ENCODE measurements at places on chromosomes 5 and 9. TPM values are rescaled to one million over a fixed set of nuclear protein-coding genes. Genes with fewer than 3 reads are reported as not detected.
A peak's percentile ranks its signal among the peaks of the same experiment; 100 is the strongest.

Gene BTNL3
- not detected for total RNA-seq

Gene SV2C
- total RNA-seq, result not detected

Gene LECT2
- total RNA-seq, result not detected

Gene PHF24
- total RNA-seq, result 2.7 TPM

Gene PCDHGA11
- 8.2 TPM for total RNA-seq

Gene SHB
- 30.8 TPM for total RNA-seq

Gene TAF11L5
- total RNA-seq, result not detected

Gene PCDHGC4
- 2.6 TPM for total RNA-seq

Gene CDH9
- not detected for total RNA-seq

Gene CCL21
- total RNA-seq, result not detected

GRCh38 chr9:127283917-127284497 is 19.4 kb downstream of the GARNL3 start:
- DNase-seq, result peak; percentile 62

- DNase-seq, result no peak
These were observed 22.6 kb downstream of the MYO10 start for GRCh38 chr5:16913187-16914107.

DNA sequence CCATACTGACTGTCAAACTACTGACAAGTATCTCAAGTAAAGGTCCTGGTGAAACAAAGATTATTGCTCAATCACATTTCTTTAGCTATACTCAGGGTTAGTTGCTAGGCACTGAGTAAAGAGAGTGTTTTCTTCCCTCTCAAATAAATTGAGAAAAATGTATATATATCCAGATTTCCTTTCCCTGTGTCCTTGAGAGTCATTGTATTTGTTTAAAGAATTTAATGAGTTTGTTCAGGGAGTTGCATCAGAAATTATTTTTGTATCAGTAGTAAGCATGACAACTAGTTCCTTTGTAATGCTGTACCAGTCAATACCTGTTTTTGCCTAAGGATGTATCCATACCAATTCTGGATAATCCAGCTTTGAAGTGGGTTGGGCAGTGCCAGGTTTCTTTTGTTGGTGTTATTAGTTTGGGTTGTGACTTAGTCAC is 3.2 kb upstream of the ANKHD1 start:
- no peak for DNase-seq

DNA sequence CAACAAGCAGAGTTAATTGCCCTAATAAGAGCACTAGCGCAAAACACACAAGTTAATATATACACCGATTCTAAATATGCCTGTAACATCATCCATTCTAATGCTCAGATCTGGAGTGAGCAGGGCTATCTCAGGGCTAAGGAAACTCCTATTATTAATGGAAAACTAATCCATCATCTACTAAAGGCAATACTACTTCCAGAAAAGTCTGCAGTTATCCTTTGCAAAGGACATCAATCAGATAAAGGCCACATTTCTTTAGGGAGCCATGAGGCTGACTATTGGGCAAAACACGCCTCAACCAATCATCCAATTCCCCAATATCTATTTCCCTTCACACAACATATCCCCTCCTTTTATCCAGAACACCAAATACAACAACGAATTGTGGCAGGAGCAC is 1032.3 kb upstream of the NUDT12 start:
- DNase-seq, result no peak

DNA sequence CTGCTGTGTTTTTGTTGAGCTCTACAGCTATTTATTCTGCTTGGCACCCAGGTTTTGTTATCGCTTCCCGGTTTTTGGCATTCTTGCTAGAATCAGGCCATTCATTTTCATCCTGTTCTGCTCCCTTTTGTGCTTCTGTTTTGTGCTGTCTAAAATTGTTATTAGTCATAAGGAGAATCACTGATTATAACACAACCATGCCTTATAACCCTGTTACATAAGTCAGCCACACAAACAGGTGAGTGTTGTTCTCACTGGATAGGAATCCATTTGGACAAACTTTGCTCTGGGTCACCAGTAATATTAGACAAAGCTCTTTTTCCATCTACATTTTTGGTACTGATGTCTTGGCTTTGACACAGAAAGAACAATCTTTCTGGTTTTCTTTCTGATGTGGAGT is 622.8 kb downstream of the PSAT1 start:
- DNase-seq, result no peak

- no peak for DNase-seq
These were observed 8.3 kb downstream of the TSLP start for GRCh38 chr5:111079846-111080245.

DNA sequence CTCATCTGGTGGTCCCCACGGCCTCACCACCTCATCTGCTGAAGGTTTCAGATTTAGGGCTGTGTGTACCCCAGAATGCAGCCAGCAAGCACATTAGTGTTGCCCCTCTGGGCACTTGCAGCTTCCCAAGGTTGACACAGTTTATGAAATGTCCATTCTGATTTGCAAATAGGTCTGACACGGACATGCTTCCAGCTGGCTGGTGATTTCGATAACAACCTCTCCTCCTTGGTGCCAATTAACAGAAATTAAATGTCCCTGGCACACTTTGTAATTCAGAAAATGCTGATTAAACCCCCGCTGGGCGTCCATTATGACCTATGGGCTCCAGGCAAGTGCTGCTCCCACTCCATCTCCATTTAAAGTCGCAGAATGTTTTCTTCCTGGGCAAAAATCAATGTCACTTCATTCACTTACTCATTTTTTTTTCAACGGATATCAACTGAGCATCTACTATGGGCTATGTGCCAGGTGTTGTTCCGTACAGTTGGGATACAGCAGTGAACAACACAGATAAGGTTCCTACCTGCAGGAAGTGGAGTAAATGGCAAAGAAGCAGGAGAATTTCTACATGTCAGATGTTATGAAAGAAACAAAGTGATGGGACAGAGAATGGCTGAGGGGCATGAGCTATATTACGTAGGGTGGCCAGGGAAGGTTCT is 32.0 kb downstream of the PLAC8L1 start:
- DNase-seq, result peak; percentile 87

GRCh38 chr5:107286447-107287098 is 384.2 kb downstream of the EFNA5 start:
- no peak for DNase-seq

DNA sequence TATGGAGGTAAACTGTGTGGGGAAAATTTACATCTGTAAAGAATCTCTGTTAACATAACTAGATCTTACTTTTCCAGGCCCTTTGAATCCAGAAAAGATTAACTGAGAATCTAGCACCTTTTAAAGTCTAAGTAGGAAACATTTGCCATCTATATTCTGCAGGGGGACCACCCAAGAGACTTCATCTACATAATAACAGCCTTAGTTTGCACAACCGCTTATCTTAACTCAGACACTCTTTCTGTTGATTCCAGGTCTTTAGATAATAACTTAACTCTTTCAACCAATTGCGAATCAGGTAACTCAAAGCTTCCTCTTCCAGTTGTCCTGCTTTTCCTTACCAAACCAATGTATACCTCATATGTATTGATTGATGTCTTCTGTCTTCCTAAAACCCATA is 53.4 kb downstream of the GDNF start:
- no peak for DNase-seq

DNA sequence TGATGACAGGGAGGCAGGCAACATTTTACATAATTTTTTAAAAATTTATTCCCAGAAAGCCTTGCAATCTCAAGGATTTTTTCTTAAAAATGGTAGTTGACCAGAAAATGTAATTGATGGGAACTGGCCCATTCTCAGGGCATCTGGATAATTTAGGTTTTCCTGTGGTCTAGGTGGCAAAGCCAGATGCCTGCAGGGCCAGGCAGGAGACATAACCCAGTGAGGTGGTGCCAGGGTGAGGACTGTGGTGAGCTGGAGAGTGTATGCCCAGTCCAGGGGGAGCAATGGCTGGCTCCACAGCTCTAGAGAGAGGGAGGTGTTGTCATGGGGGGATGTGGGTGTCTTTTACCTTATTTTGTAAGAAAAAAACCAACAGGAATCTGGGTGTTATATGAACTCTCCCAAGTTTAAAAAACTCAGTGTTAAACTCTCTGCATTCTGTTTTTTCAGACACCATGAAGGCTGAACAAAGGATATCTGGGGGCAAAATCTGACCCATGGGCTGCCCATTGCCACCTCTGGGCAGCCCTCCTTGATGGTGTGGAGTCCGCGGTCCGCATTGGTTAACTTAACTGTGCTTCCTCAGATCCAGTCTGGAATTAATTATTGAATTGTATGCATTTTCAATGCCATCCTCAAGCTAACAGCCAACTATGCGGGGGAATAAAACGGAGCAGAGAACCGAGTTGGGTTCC is 43.9 kb downstream of the BOD1 start:
- DNase-seq, result peak; percentile 28

- DNase-seq, result no peak
These were observed 23.6 kb upstream of the TEK start for GRCh38 chr9:27085456-27085855.

DNA sequence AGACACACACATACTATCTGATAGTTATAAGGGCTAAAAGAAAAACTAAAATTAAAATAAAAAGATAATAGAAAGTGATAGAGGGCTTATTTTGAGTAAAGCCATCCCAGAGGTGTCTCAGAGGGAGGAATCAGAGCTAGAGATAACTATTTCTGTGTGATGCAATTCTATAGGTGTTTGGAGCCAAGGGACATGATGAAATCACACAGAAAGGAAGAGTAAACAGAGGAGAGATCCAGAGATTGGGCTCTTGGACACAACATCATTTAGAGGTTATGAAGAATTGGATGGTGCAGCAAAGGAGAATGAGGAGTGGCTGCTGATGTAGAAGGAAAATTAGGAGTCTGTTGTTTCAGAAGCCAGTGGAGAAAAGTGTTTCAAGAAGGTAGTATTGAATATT is 393.5 kb downstream of the DIRAS2 start:
- no peak for DNase-seq

DNA sequence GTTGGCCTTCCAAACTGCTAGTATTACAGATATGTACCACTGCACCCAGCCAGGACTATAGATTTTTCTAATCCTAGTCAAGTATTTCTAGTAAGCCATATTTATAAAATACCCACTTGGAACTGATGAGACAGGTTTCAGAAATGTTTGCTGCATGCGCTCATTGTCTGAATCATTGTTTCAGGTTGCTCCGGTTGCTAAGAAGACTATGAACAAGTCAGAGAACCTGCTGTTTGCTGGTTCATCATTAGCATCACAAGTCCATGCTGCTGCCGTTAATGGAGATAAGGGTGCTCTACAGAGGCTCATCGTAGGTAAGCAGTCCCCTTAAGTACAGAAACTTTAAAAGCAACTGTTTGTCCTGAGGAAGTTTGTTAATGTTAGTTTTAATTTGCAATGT is 5.3 kb downstream of the INVS start:
- no peak for DNase-seq

GRCh38 chr9:87792831-87793288 is 66.9 kb downstream of the CTSL start:
- DNase-seq, result peak; percentile 79

- no peak for DNase-seq
These were observed 3.5 kb upstream of the TNIP1 start for GRCh38 chr5:151084363-151084762.

DNA sequence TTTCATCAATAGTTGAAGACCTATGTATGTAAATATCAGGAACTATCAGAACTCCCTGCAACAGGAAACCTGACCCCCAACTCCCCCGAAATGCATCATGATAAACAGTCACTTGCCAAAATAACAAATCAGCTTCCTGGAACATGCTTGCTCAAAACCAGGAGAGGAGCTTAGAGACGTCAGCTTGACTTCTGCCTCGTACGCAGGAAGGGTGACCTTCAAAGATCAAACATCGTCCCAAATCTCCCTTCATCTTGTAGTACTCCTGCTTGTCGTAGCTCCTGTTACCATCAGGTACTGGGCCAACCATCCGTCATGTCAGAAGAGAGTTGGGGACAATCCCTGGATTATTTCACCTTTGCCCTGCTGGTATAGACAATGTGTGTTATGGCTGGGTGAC is 396.1 kb downstream of the GADD45G start:
- no peak for DNase-seq

- DNase-seq, result no peak
These were observed 43.4 kb upstream of the KIAA1958 start for GRCh38 chr9:112443200-112443599.

GRCh38 chr5:150492621-150493020 is 15.3 kb upstream of the NDST1 start:
- no peak for DNase-seq

GRCh38 chr5:151897020-151897552 is 27.6 kb downstream of the GLRA1 start:
- no peak for DNase-seq

GRCh38 chr5:179404321-179405053 is 59.2 kb upstream of the ADAMTS2 start:
- DNase-seq, result peak; percentile 33

GRCh38 chr5:81849770-81850367 is 99.0 kb upstream of the SSBP2 start:
- no peak for DNase-seq

GRCh38 chr5:44183753-44184152 is 205.5 kb downstream of the FGF10 start:
- DNase-seq, result no peak

DNA sequence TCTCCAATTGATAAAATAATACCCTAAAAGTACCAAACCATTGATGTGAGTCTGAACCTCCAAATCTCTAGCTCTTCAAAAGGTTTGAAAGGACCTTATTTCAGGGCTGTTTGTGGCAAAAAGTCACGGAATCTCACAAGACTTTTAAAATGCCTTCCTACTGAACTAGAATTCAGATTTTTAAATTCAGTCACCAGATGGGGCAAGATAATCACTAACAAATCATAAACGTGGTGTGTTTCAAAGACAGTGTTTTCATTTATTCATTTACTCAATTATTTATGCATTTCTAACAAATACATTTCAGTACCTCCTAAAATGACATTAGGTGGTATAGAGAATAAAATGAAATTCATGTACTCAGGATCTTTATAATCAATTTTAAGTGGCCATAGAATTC is 68.2 kb upstream of the SMC2 start:
- DNase-seq, result no peak

DNA sequence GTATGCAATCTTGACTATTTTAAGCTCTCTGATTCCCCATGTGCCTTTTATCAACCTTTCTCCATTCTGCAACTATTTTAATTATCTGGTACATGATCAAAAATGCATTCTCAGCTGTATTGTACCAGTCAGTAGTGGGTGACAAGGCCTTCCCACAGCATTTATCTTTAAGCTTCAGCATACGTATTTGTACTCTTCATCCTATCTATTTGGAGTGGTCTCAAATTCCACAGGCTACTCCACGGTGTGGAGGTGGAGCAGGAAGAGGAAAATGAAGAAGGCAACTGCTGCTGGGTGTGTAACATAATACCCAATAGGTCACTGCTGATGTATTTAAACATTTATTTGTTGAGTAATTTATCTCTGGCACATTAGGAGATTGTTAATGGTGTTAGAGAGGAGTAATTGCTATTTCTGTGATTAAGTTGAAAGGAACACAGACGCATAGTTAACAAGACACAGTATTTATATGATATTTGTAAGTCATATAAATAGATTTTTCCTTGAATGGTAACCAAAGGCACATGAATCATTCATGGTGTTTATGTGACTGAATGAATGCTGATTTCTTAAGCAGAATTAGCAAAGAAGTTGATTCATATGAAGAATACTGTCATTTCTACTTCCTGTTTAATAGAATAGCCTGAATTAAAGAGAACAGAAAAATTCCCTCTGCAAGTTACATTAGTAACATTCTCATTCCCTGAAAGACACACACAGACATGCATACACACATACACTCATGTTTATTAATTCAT is 153.8 kb upstream of the NR3C1 start:
- no peak for DNase-seq

- DNase-seq, result peak; percentile 90
These were observed at the start of gene PLPP7 for GRCh38 chr9:131289301-131290035. TSS of gene PLPP7 (plus strand) at chr9:131289723. CDS start at chr9:131289998, 275 bp downstream.

GRCh38 chr9:69671879-69672595 is at the start of gene APBA1:
TSS of gene APBA1 (minus strand) at chr9:69672371.
- peak; percentile 80 for DNase-seq
